ENCODE measurements at places on chromosomes 4 and X.

GRCh38 chr4:92382128-92382527, 78.4 kb downstream of the GRID2 start:
- DNase-seq: no peak

DNA sequence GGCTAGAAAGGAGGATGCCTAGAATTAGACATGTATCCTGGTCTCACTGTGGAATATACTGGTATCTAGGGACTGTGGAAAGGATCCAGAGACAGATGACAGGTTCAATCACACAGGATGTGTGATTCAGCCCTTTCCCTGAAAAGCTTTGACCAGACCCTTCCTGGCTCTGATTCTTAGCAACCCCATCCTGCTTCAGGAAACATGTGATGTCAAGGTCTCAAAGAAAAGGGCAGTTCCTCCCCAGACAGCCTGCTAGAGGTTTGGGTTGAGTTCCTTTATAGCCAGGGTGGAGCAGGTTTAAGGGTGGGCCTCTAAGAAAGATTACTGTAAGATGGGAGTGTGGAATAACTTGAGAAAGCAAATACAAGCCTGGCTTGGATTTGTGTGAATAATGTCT, 3.0 kb downstream of the BMP15 start:
- no peak for DNase-seq

- no peak for DNase-seq
Measured at GRCh38 chrX:65127842-65128241, 151.6 kb upstream of the ZC4H2 start.

DNA sequence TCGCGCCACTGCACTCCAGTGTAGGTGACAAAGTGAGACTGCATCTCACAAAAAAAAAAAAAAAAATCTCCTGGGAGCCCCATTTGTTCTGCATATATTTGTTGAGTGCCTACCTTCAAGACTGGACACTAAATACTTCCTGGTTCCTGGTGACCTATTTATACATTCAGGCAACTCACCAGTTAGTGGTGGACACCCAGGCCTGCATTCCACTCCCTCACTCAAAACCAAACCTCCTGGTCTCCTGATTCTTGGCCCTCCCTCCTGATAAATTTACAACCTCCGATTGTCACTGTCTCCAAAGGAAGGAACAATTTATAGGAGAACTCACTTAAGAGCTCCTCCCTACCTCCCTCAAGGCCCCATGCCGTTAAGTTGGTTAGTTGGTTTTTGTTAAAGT, 3.1 kb downstream of the SYAP1 start:
- DNase-seq: no peak

DNA sequence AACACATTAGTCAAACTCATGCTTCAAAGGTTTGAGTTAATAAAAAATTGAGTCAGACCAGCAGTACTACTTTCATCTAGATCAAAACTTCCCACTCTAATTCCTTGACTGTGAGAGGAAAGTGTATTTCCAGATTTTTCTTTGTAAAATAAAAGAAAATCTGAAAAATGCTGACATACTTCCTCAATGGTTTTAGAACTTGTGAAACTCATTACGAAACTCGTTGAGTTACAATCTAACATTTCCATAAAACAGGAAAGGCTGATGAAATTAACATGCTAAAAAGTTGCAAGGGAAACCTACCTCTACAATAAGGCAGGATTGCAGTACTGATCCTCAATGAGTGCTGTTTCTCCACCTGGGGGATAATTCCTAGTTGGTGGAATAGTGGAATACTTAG, 217.8 kb upstream of the HCCS start:
- DNase-seq: no peak

Data from fibroblast of skin of left quadriceps (primary cell).